Upper lobe of right lung (tissue), 1 donor: ENCODE measurements at places on chromosomes 2 and 18. TPM values are rescaled to one million over a fixed set of nuclear protein-coding genes. Genes with fewer than 3 reads are reported as not detected.

Gene SLC35G4
- total RNA-seq: not detected

Gene RFX8
- not detected for total RNA-seq

Gene XDH
- total RNA-seq: 0.41 TPM

Gene POTEI
- not detected for total RNA-seq

Gene IGFBP5
- 169 TPM for total RNA-seq

Gene DYNAP
- not detected for total RNA-seq

Gene ABCB11
- total RNA-seq: 0.06 TPM

Gene POTEC
- not detected for total RNA-seq

Gene CGREF1
- total RNA-seq: 0.43 TPM

Gene NOSTRIN
- total RNA-seq: 70.0 TPM

Gene CNTNAP5
- not detected for total RNA-seq

Gene C2orf66
- total RNA-seq: 0.38 TPM

Gene TTC27
- total RNA-seq: 10.3 TPM

Gene GAL3ST2
- not detected for total RNA-seq

Gene ZEB2
- 178 TPM for total RNA-seq

Gene REG3G
- not detected for total RNA-seq

DNA sequence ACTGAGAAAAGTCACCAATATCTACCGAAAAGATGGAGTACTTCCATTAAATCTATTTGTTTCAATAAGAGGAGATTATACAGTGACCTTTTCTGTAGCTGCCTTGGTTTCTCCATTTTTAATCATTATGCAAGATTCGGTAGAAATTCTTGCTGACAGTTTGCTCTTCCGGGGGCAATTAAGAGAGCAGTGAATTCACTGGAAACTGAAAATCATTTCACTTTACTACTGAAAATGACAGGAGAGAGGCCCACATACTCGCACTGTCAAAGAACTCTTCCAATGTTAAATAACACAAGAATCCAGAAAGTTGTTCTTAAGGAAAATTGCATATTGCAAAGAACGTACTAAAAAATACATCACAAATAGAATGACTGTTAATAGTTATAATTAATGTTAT lies 699.3 kb downstream of the CBLN2 start:
- DNase-seq: no peak

- DNase-seq: no peak
Measured at GRCh38 chr2:109326306-109326705, 197.3 kb downstream of the SH3RF3 start.

- DNase-seq: no peak
Measured at GRCh38 chr18:75607701-75608100, 180.2 kb upstream of the SMIM21 start.

DNA sequence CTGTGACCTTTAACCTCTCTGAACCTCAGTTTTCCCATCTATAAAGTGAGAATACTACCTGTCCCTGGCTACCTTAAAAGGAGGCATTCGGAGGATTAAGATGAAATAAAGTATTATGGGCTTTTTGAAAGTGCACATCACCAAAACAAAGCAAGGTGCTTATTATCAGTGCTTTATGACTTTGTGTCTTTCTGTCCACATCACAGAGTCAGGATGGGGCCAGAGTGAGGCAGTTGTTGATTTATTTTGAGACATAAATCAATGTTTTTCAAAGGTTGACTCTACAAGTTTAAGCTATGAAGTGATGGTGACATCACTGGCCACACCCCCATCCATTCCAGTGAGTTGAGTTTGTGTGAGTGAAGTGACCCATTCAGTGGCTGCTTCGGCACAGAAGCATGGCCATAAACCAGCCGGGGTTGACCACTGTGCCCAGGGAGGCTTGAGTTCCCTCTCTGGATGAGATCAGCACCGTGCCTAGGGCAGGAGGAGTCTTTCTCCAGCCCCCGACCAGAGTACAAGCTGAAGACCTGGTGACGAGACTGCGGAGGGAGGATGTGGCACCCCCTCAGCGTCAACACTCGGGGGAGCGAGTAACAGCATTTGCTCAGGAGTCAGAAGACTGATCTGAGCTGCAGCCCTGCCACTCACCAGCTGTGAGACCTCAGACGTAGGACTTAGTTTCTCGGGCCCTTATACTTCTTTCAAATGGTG lies 89.0 kb upstream of the PPP1CB start:
- no peak for DNase-seq

GRCh38 chr2:10863837-10864236 lies 47.9 kb upstream of the KCNF1 start:
- no peak for DNase-seq

DNA sequence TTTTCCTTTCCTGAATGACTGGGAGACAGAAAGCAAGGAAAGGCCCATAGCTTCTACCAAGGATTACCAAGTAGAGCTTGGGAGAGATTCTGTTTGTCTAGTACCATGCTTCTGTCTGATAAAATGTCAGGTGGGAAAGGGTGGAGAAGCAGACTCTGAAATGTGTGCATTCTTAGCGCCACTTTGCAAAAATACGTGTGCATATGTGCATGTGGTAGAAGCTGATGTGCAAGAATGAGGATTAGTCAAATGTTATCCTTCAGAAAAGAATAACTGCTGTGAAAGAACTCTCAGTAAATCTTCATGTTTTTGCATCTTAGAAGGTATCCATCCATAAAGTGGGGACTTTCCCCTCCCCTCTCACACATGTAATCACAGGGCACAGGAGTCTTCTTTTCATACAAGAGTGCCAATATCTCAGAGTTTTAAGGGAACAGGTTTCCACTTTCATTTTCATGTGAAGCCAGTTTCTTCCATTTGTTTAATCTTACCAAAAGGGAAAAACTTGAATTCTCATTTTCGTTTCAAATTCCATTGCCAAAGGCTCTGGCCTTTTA lies 15.4 kb upstream of the DGKD start:
- no peak for DNase-seq

DNA sequence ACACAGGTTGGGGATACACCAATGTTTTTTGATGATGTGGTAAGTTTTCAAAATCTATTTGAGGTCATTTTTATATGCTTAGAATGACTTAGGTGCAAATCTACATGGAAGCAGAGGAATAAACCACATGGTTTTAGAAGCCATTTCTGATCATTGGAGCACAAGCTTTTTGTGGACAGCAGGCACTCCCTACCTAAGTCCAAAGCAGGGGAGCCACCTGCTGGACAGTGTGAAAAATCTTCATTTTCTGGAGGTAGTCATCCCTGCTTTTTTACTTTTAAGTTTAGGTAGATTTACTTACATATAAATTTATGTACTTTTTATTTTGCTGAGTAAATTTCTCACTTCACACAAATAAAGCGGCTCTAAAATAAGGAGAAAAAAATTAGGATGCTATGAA lies 323.2 kb downstream of the PLCL1 start:
- no peak for DNase-seq

- no peak for DNase-seq
Measured at GRCh38 chr2:56202381-56203121, 18.8 kb downstream of the CCDC85A start.

GRCh38 chr2:108905176-108905575 lies 83.8 kb downstream of the EDAR start:
- DNase-seq: no peak

GRCh38 chr2:72104821-72105588 lies 42.7 kb downstream of the CYP26B1 start:
- DNase-seq: no peak

DNA sequence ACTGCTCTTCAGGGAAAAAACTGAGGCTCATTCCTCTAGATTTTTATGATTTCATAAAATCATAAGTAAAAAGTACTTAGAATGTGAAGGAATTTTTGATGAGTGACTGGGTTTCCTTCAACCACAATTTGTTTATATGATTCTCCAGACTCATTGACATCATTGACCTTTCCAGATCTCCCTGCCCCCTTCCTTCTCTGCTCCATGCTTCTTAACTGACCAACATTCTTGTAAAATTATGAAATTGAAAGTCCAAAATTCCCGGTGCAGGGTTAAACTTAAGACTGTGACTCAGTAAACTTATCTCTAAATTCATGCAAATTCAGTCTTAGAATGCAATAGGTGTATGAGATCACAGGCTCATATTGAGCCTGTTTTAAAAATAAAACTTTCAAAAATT lies 648.9 kb downstream of the TDRD15 start:
- no peak for DNase-seq

GRCh38 chr18:3525870-3526420 lies 76.0 kb downstream of the TGIF1 start:
- no peak for DNase-seq

GRCh38 chr2:174014011-174014698 lies 49.0 kb upstream of the SP3 start:
- no peak for DNase-seq

DNA sequence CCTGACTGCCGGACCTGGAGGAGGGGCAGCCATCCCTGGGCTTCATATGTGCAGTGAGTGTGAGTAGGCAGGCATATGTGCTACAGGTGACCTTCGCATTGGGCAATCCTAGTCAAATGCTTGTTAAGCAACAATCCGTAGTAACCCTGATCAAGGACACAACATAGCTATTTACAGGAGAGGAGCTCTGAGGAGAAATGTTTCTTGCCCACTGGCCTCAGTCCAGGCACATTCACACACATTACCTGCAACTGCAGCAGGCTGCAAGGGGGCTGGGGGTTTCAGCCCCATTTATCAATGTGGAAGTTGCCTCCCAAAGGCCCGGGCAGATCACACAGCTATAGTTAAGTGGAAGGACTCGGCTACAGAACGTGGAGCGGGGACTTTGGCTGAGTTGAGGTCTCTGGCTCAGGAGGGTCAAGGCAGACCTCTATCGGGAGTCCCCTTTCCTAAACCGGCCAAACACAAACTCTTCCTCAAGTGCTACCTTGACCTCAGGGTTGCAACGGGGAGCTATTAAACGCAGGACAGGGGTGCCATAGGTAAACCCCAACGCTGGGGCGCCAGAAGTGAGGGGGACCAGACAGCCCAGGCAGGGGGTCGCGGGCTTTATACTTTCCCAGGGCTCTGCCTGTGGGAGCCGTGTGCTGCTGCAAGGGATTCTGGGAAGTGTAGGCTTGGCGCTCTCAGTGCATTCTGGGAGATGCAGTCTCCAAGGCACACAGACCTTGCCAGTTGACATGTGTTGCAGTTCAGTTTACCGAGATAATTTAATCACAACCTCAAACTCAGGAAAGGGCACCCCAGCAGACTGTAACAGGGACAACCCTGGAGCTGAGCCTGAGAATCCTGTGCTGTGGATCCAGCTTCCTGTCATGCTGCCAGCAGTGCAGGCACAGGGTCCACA lies 9.4 kb downstream of the KHK start:
- DNase-seq: no peak

- DNase-seq: no peak
Measured at GRCh38 chr18:55422456-55423180, 165.4 kb downstream of the TCF4 start.

DNA sequence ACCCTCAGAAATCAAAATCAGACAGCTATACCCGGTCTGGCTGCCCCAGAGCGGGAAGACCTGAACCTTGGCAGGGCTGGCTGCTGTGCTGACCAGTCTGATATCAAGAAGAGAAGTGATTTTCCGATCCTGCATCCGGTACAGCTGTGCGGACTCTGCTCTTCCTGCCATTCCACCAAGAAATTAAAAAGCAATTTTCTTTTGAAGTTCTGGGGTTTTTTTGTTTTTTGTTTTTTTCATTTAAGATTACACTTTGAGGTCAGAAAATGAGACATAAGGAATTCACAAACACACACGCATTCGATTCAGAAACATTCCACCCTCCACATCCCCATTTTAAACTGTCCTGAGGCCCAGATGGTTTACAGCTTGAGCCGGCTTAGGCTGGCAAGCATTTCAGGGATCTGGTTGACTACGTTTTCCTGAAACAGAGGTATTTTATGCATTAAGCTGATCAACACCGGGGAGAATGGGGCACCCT lies 156.5 kb downstream of the COL6A3 start:
- no peak for DNase-seq

DNA sequence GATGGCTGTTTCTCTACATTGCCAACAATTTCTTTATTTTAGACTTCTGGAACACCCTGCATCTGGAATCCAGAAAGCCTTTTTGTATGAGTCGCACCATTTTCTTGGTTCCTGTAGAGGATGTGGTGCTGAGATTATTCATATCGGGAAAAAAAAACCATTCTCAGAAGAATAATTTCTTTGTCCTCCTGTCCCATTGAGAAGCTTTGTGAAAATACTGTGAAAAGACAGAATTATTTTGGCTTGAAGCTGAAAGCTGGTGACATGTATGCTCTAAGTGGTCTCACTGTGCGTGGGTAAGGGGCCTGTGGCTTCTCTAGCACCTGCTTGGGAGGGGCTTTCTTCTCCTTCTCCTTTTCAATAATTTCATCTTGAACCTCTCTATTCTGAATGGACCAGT lies 138.4 kb downstream of the FAM210A start:
- DNase-seq: no peak

DNA sequence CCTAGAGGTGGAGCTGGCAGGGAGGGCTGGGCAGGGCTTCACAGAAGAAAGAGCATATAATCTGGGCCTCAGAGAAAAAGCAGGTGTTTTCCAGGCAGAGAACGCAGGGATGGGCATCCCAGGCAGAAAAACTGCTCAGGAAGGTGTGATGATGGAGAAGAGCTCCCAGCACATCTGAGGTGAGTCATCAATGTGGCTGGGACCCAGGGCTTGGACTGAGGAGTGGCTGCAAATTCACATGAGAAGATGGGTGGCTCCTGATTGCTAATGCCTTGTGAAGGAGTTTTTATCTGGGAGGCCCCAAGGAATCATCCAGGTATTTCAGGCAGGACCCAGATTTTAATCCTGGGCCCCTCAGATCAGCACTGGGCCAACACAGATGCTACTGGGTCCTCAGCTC lies 10.2 kb downstream of the IL1F10 start:
- no peak for DNase-seq

DNA sequence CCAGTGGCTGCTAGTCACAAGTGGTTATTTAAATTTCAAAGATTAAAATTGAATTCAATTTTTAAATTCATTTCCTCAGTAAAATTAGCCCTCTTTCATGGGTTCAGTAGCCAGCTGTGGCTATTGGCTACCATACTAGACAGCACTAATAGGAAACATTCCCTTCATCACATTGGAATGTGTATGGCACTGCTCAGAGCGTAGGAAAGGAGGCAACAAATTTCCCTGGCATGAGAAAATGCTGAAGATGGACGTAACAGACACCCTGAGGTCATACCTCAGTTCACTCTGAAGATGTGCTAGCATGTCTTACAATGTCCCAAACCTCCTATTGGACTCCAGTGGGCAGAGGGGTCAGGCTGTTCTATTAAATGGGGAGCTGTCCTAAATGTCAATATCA lies 96.4 kb downstream of the C1QL2 start:
- no peak for DNase-seq

DNA sequence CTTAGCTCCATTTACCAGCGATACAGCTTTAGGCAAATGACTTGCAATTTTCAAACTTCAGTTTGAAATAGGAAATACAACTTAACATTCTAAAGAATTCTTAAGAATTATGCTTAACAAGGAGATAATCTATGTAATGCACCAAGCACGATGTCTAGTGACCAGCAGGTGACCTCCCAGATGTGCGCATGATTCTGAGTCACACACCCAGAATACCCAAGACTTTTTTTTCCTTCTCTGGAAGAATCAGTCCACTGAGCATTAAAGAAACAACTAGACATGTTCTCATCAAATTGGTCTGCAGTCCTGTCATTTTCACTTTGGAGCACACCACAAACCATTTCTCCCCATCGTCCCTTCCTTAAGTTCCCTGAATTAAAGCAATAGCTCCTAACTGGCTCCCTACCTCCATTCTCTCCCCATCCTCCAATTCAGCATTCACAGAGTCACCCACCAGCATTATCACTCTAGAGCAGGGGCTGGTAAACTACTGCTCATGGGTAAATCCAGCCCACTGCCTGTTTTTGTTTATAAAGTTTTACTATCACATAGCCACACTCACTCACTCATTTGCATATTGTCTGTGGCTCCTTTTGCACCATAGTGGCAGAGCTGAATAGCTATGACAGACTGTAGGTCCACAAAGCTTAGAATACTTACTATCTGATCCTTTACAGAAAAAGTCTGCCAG lies 13.2 kb downstream of the EVA1A start:
- DNase-seq: no peak
